Adipocyte (in vitro differentiated cells): ENCODE measurements at places on chromosomes 1 and 21.

- DNase-seq = no peak
Measured at GRCh38 chr1:96834986-96835385, 113.4 kb downstream of the PTBP2 start.

DNA sequence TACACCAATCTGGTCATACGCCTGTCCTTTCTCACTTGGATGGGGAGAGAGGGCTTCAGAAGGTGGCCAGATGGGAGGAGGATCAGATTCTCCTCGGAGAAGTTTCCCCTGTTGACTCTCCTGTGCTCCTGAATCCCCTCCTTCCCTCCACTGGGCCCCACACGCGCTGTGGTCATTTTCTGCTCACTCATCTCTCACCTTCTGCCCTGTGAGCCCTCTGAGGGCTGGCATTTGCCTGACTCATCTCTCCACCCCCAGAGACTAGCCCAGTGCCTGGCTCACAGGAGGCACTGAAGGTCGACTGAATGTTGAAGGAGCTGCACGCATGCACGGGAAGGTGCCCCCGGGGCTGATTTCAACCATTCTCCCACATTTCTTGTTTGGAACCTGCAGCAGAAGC lies 14.2 kb downstream of the ABCA4 start:
- no peak for DNase-seq

DNA sequence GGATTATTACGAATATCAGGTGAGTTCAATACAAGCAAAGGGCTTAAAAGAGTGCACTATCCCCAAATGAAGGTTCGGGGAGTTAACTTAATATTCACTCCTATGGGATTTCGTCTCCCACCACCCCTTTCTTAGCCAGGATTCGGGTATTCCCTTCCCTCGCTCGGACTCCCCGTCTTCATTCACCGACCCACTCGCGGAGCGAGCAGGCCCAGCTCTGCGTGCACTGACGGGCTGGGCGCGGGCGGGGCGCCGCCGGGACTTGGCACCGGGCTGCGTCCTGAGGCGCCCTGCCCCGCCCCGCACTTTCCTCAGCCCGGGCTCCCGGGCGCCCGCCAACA lies 7.7 kb upstream of the MPZL1 start:
- DNase-seq = peak; percentile 96

- no peak for DNase-seq
Measured at GRCh38 chr1:225980005-225980836, 18.9 kb downstream of the SDE2 start.

DNA sequence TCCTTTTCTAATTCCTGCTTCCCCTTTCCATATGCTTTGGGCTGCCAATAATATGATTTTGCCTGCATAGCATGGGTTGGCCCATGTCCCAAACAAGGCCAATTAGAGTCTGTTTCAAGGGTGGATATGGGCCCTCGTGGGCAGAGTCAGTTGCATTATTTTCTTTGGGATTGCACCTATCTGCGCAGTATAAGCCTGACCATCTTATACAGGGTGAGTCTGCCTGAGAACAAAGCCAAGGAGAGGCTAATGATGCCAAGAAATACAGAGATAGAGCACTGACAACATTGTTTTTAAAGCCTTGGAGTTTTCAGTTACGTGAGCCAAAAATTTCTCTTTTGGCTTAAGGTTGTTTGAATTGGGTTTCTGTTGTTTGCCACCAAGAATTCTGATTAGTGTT lies 18.6 kb downstream of the OVAAL start:
- DNase-seq = no peak

- DNase-seq = peak; percentile 8
Measured at GRCh38 chr1:62784509-62785365, 805 bp downstream of the ATG4C start.

DNA sequence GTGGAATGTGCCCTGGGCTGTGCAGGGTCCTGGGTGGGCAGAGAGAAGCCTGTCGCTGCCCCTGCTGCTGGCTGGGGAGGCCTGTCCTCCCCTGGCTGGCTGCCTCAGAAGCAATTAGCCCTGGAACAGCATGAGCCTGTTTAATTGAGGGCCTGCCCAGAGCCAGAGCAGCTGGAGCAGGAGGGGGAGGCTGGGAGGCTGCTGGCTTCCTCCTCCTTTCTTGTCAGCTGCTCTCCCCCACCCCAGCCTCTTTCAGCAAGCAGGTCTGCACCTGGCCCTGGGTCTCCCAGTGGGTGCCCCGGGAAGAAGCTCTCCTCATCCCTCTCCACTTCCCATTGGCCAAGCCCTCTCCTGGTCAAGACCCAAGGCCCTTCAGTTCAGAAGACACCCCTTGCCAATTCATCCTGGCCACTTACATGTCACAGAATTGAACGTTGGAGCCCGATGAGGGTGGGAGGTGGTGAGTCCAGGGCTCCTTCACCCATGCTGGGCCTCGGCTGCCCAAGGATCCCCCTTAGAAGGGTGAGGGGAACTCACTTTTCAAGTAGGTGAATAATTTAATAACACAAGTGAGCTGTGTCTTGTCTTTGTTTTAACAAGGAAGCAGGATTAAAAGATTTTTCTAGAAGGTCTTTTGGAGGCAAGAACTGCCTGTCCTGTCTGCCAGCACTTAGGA lies 13.2 kb downstream of the AMPD2 start:
- no peak for DNase-seq
